ENCODE measurements at places on chromosomes 11 and 22.

DNA sequence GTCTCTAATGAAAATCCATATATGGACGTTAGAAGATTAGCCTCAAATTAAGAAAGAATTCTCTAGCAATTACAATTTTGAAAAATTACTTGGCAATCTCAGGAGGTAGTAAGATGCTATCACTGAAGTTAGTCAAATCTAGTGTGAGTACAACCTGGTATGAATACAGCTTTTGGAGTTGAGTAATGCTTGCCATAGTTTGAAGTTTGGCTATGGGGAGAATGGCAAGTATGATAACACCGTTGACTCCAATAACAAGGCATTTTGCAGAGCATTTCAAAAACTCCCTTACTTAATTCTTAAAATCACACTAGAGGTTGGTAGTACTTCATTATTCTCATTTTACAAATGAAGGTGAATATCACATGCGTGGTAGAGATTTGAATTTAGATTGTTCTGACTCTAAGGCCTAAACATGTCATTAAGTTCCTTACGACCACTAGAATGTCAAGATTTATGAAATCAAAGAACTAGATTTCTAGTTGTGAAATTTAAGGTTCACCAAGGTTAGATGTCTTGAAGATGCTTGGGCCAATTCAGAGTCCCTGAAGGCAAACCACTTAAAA is 355.4 kb downstream of the ETS1 start:
- no peaks in the 10 kb centered on the region for H3K27me3 ChIP-seq
- no peak overlapping the region for H3K4me3 ChIP-seq
- H3K36me3 ChIP-seq = no peaks in the 10 kb centered on the region
- H3K27ac ChIP-seq = no peak overlapping the region

- H3K27ac ChIP-seq = no peak overlapping the region
- no peaks in the 10 kb centered on the region for H3K4me1 ChIP-seq
- H3K36me3 ChIP-seq = no peaks in the 10 kb centered on the region
- DNase-seq = no peak
- no peaks in the 10 kb centered on the region for H3K27me3 ChIP-seq
Measured at GRCh38 chr11:27949951-27950738, 157.8 kb downstream of the KIF18A start.

DNA sequence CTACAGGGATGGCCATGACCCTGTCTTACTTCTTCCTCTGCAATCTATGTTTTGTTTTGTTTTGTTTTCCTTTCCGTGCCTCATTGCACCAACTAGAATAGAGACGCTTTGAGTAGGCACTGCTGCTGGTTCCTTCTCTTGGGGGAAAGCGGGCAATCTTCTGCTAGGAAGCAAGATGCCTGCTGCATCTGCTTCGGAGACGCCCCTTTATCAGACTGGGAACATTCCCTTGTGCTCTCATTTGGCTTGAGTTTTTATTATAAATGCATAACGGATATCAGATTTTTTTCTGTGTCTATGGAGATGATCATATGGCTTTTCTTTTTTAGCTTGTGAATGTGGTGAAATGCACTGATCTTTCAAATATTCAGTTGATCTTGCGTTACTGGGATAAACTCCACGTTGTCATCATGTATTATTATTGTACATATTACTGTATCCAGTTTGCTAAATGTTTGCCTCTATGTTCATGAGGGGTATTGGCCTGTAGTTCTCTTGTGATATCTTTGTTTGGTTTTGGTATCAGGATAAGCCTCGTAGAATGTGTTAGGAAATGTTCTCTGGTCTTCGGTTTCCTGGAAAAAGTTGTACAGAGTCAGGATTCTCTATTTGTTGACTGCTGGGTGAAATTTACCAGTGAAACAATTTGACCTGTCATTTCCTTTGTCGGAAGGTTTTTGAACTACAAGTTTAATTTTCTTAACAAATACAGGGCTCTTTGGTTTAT is 23.4 kb upstream of the KRTAP5-6 start:
- H3K36me3 ChIP-seq = peaks cover 17% of the 10 kb centered on the region
- no peak overlapping the region for H3K4me3 ChIP-seq
- H3K27ac ChIP-seq = no peak overlapping the region
- H3K27me3 ChIP-seq = peaks cover 76% of the 10 kb centered on the region
- DNase-seq = no peak

DNA sequence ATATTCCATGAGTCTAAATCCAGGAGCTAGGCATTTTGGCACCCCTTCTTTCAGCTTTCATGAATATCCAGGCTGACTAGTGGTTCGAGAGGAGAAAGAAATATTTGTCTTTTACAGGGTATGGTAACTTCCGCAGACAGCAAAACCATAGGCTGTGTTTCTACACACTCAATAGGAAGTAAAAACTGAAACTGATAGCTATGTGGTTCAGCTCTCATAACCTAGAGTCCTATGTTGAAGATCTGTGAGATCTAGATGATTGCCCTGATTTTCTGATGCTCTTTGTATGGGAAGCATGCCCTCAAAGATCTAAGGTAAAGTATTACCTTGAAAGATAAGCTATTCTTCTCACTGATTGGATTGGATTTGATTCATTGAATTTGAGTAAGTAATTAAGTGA is 118.3 kb downstream of the CD44 start:
- H3K4me3 ChIP-seq = peak overlapping the region; percentile 14
- H3K27me3 ChIP-seq = peaks cover 5% of the 10 kb centered on the region
- peak overlapping the region; percentile 75 for H3K27ac ChIP-seq
- H3K36me3 ChIP-seq = no peaks in the 10 kb centered on the region

DNA sequence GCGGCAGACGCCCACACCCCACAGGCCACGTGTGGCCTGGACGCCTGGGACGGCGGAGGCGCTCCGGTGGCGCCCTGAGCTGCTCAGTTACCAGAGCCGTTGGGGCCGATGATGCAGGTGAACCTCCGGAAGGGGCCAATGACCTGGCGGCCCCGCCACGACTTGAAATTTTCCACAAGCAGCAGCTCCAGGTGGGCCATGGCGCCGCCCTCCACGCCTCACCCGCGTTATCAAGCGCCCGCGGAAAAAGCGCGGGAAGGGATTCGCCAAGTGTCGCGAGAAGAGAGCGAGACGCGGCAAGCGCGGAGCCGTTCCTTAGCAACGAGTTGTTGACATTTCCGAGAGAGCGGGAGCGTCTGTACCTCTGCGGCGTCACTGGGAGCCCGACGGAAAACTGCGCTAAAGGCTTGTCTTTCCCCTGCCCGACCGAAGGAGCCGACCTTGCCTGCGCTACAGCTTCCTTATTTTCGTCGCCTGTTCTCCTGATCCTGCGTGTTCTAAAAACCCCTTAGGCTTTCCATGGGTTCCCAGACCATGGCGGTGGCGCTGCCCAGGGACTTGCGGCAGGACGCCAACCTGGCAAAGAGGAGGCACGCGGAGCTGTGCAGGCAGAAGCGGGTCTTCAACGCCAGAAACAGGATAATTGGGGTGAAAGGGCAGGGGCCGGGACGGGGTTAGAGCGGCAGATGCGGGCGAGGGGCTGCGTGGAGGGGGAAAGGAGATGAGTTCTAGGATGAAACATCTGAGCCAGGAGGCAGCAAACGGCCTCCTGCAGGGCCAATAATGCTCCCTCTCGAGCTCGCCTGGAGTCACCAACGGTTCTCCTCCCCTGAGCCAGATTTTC is at the start of the genes RIBC2 and SMC1B:
RIBC2 (plus strand) TSS at position 326 of the 844 bp plus-strand sequence; CDS start at position 520, 194 bp downstream.
SMC1B (minus strand) TSS at position 232 of the 844 bp plus-strand sequence; CDS start at position 200, 32 bp downstream.
- DNase-seq = peak; percentile 61
- H3K4me3 ChIP-seq = peak within 1 kb of the TSS; percentile 75
- peak within 1 kb of the TSS; percentile 77 for H3K27ac ChIP-seq
- peaks cover 6% of the 10 kb centered on the region for H3K4me1 ChIP-seq
- H3K36me3 ChIP-seq = peaks cover 3% of the 10 kb centered on the region

DNA sequence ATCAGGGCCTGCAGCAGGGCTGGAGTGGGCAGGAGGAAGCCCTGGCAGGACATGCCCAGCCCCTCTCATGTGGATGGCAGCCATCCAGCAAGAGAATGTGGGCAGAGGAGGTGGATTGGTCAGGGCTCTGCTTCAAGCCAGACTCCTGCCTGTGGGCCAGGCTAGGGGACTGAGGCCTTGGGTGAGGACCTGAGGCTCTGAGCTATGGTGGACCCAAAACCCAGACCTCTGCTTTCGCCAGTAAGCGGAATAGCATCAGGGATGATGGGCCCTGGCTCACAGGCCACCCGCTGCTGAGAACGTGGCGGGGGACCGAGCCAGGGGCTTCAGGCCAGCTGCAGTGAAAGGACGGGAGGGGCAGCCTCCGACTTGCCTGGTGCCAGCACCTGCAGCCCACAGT is 57.4 kb downstream of the LINC01488 start:
- no peaks in the 10 kb centered on the region for H3K36me3 ChIP-seq
- H3K4me3 ChIP-seq = no peak overlapping the region
- H3K27ac ChIP-seq = no peak overlapping the region
- DNase-seq = no peak
- H3K4me1 ChIP-seq = no peaks in the 10 kb centered on the region

GRCh38 chr11:108912581-108912980 is 247.7 kb downstream of the DDX10 start:
- H3K4me3 ChIP-seq = no peak overlapping the region
- no peak overlapping the region for H3K27ac ChIP-seq
- H3K27me3 ChIP-seq = no peaks in the 10 kb centered on the region

DNA sequence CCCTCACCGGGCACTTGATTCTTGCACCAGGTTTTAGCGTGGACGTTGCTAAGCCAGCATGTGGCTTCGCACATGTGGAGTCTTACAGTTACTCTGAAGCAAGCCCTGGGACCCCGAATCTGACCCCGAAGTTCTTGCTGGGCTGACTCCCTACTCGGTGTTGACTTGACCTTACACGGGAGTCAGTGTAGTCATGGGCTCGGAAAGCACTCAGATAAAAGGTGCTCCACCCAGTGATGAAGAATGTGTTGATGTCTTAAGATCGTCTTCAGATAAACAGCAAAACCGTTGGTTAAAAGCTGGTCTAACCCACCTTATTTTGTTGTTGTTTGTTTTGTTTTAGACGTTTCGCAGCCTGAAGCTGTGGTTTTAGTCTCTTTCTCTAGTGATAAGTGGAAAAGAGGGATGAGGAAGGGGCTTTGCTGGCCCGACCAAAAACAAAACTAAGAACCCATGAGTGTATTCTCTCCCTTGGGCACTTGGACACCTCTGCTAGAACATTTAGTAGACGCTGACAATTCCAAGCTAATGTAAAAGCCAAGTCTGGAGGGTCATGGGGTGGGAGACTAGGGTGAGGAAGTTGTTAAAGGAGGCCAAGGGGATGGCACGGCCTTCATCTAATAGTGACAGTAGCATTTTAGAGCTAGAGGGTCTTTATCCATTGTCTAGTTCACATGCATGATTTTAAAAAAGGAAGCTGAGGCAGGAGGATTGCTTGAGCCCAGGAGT is 69.9 kb downstream of the BCR start:
- peak overlapping the region; percentile 92 for H3K27ac ChIP-seq
- H3K27me3 ChIP-seq = no peaks in the 10 kb centered on the region
- peaks cover 41% of the 10 kb centered on the region for H3K4me1 ChIP-seq

- no peak for DNase-seq
- H3K4me3 ChIP-seq = no peak overlapping the region
- H3K4me1 ChIP-seq = no peaks in the 10 kb centered on the region
- no peaks in the 10 kb centered on the region for H3K27me3 ChIP-seq
Measured at GRCh38 chr11:2516276-2517015, 71.6 kb downstream of the KCNQ1 start.

- peaks cover 2% of the 10 kb centered on the region for H3K36me3 ChIP-seq
- peaks cover 10% of the 10 kb centered on the region for H3K4me1 ChIP-seq
- no peak overlapping the region for H3K4me3 ChIP-seq
- DNase-seq = no peak
Measured at GRCh38 chr11:45021001-45021400, 70.3 kb upstream of the TP53I11 start.

- no peak overlapping the region for H3K27ac ChIP-seq
- no peaks in the 10 kb centered on the region for H3K27me3 ChIP-seq
- peaks cover 5% of the 10 kb centered on the region for H3K4me1 ChIP-seq
- no peaks in the 10 kb centered on the region for H3K36me3 ChIP-seq
- no peak for DNase-seq
Measured at GRCh38 chr11:103964390-103964789, 72.0 kb upstream of the DDI1 start.

DNA sequence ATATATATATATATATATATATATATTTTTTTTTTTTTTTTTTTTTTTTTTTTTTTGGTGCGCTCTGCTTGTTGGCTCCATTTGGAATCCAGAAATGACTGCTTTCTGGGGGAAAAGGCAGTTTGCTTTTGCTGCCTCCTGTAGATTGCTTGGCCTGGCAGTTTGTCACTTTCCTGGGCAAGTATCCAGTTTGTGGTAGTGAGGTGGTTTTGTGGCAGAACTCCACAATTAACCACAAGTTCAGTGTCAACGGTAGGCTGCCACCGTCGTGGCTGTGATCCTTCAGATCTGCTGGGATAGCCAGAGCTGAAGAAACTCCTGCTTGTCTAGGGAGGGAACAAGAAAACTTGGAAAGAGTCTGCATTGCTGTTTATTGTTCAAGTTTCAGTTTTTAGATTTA is 5.0 kb upstream of the PDE3B start:
- no peaks in the 10 kb centered on the region for H3K27me3 ChIP-seq
- DNase-seq = no peak
- no peaks in the 10 kb centered on the region for H3K36me3 ChIP-seq
- H3K4me1 ChIP-seq = peaks cover 64% of the 10 kb centered on the region

DNA sequence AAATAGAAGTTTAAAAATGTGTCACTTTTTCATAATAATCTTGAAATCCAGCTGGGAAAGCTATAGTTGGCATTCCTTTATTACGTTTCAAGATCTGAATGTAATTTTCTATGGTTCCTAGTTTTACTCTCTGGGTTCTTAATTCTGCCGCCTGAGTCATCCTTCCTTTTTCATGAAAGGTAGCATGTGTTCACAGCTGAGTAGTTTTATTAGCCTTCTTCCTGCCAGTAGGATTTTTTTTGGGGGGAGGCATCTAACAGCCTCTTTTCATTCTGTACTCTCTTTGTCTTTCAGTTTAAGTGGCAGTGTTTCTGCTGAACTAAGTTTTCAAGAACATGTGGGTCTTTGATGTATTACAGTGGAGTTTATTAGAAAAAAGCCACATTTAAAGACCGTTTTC is 36.5 kb downstream of the OR2AG2 start:
- H3K36me3 ChIP-seq = peaks cover 28% of the 10 kb centered on the region
- H3K27ac ChIP-seq = peak overlapping the region; percentile 96
- peak overlapping the region; percentile 28 for H3K4me3 ChIP-seq
- H3K27me3 ChIP-seq = no peaks in the 10 kb centered on the region
- H3K4me1 ChIP-seq = peaks cover 46% of the 10 kb centered on the region

DNA sequence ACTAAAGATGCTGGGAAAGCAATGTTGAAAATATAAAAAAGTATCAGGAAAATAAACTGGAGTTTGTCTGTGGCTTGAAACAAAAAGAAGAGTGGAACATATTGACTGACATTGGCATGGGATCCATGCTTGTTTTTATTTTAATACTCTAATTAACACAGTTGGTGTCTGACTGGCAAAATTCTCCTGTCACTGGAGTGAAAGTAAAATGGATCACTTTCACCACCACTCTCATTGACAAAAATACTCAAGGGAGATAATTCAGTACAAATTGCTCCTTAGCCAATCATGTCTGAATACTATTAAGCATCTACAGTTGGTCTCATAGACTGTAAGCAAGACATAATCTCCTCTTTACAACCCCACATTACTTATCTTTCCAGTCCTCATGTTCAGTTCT is 101.8 kb downstream of the DCDC1 start:
- no peak for DNase-seq
- no peaks in the 10 kb centered on the region for H3K36me3 ChIP-seq
- H3K27ac ChIP-seq = no peak overlapping the region
- H3K4me1 ChIP-seq = no peaks in the 10 kb centered on the region
- no peak overlapping the region for H3K4me3 ChIP-seq
- no peaks in the 10 kb centered on the region for H3K27me3 ChIP-seq

- H3K4me1 ChIP-seq = peaks cover 35% of the 10 kb centered on the region
- H3K27me3 ChIP-seq = no peaks in the 10 kb centered on the region
- no peaks in the 10 kb centered on the region for H3K36me3 ChIP-seq
- no peak overlapping the region for H3K4me3 ChIP-seq
- DNase-seq = no peak
Measured at GRCh38 chr11:96329419-96329818, 13.6 kb downstream of the MAML2 start.

All from effector memory CD8-positive, alpha-beta T cell (primary cell).